ENCODE measurements at places on chromosomes 5 and 9.

DNA sequence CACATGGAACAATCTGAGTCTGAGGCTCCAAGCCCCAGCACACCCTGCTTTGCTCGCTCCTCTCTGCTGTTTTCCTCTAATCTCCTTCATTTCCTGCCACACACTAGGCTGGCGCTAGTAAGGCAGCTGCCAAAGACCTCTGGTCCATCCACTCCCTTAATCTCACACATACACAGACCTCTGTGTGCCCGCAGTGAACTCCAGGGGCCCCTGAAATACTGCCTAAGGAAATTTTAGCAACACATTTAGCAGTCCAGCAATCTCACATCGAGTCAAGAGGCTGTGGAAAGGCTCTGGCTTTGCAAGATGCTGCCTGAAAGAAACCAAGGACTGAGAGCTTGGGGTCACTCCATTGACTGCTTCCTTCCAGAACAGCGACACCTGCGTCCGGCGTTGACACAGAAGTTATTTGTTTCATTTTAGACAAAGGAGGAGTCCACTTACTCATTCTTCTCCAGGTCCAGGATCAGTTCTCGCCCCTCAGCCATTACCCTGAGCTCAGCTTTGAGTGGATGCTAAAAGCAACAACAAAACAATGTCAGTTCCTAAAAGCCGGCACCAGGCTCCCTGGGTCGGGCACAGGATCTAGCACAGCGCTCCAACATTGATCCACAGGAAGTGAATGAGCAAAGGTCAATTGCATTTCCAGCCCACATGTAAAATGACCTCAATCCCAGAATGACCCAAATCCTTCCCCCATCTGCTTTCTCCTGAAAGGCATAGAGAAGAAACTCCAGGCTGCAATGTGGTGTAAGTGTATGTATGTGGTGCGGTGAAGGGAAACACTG is 11.5 kb downstream of the ADAM19 start:
- DNase-seq, result peak; percentile 51

- DNase-seq, result no peak
Observed at GRCh38 chr9:132743931-132744479, 73.7 kb downstream of the GTF3C4 start.

DNA sequence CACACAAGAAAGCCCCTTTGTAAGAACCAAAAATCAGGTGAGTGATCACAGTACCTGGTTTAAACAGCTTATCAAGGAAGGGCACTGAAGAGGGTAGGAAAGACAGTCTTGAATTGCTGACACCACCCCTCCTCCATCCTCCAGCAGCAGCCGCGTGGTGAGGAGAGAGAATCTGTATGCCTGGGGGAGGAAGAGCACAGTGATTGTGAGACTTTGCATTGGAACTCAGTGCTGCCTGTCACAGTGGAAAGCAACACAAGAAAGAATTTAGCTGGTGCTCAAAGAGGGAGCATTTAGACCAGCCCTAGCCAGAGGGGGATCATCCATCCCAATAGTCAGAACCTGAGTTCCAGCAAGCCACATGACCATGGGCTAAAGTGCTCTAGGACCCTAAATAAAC is 11.6 kb upstream of the STX17 start:
- DNase-seq, result no peak

DNA sequence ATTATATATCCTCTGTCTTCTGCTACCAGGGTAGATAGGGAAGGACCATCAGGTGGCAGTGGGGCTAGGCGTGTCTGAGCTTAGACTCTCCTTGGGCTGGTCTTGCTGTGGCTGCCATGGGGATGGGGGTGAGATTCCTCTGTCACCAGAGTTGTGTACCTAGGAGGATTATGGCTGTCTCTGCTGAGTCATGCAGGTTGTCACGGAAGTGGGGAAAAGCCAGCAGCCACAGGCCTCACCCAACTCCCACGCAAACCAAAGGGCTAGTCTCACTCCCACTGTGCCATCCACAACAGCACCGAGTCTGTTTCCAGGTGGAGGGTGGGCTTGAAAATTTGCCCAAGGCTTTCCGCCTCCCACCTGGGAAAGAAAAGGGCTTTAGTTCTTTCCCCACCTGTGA is 476.1 kb downstream of the CYLC2 start:
- DNase-seq, result no peak

DNA sequence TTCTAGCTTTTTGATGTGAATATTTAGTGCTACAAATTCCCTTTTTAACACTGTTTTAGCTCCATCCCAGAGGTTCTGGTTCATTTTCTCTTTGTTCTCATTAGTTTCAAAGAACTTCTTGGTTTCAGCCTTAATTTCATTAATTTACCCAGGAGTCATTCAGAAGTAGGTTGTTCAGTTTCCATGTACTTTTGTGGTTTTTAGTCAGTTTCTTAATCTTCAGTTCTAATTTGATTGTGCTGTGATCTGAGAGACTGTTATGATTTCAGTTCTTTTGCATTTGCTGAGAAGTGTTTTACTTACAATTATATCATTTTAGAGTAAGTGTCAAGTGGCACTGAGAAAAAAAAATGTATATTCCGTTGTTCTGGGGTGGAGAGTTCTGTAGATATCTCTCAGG is 240.1 kb upstream of the RASA1 start:
- no peak for DNase-seq
